ENCODE measurements at places on chromosomes 3 and 15.

- no peak for DNase-seq
Observed at GRCh38 chr3:148924562-148924961, 59.5 kb downstream of the CPA3 start.

DNA sequence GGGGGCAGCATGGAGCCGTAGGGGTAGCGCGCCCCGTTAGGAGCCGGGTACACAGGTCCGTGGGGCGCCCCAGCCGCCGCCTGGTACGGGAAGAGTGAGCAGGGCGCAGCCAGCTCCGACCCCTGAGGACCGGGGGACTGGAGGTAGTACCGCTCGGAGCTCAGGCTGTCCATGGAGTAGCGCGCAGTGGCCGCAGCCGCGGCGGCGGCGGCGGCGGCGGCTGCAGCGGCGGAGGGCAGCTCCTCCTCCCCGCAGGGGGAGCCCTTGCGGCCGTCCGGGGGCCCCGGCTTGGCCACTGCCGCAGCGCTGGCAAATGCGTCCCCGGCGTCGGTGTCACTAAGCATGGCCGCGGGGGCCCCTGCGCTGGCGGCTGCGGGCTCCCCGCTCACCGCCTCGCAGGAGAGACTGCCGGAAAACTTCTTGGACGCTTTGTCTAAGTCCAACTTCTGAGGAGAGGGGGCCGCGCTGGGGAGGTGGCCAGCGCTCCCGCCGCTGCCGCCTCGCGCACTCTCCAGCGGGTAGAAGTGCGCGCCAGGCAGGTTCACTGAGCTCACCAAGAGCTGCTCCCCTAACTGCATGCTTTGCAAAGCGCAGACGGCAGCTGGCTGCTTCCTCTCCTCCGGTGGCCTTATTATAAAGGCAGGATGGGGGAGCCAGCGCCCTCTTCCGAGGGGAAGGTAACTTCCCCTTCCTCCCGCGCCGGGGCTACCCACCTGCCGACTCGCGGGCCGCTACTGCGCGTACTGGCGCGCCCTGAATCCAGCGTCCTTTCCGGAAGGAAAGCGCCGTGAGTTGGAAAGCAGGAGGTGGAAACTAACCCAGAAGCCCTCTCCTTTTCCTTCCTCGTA is at the start of gene EOMES:
EOMES (minus strand) TSS at position 607 of the 848 bp plus-strand sequence; CDS start at position 578, 29 bp downstream.
- DNase-seq, result peak; percentile 82

DNA sequence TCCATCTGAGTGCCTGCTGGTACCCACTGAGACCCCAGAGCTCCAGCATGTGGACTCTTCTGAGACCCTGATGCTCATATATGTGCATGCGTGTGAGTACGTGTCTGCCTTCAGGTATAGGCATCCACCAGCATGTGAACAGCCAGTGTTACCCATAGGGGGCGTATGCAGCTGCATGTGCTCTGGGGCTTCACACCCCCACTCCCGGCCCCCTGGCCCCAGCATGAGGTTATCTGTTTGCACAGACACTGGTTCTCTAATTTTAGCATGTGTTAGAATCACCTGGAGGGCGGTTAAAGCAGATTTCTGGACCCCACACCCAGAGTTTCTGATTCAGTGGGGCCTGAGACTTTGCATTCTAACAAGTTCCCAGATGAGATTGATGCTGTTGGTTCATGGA is 824 bp upstream of the CILP start:
- peak; percentile 59 for DNase-seq

DNA sequence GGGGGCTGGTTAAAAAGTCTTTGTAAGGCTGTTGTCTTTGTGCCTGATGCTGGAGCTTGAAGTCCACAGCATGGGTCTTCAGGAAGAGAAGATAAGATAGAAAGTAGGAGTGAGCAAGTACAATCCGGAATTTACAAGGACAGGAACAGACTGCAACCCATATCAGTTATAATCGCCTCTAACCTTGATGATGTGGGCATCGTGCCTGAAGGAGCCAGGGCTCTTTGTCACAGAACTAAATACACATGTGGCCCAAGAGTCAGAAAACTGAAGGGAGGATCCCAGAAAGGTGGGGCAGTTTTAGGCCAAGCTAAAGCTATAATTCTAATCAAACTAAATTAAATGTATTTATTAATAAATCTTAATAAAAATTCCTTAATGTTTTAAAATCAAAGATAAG is 132.2 kb downstream of the TMCO5A start:
- no peak for DNase-seq

GRCh38 chr3:177589041-177589650 is 391.9 kb upstream of the TBL1XR1 start:
- no peak for DNase-seq

Data from activated CD4-positive, alpha-beta T cell treated with anti-CD3 and anti-CD28 coated beads, Interleukin-2, Interleukin-6, amounts not matched to agents 100 ng/mL and 50 ng/mL, durations not matched to agents 16 hours and 8 hours (primary cell).